ENCODE measurements at places on chromosomes 6 and 20. TPM values are rescaled to one million over a fixed set of nuclear protein-coding genes. Genes with fewer than 3 reads are reported as not detected.
A peak's percentile ranks its signal among the peaks of the same experiment; 100 is the strongest.

- DNase-seq = no peak
Measured at GRCh38 chr6:141848029-141848890, 284.5 kb upstream of the GJE1 start.

The KCNS1 gene
- polyA plus RNA-seq = 0.64 TPM

- no peak for DNase-seq
Measured at GRCh38 chr6:26271668-26272024, 93.4 kb upstream of the BTN3A2 start.

The TSBP1 gene
- not detected for polyA plus RNA-seq

The UNC5CL gene
- polyA plus RNA-seq = not detected

The IPCEF1 gene
- 0.02 TPM for polyA plus RNA-seq

The CAGE1 gene
- polyA plus RNA-seq = not detected

The CDSN gene
- not detected for polyA plus RNA-seq

DNA sequence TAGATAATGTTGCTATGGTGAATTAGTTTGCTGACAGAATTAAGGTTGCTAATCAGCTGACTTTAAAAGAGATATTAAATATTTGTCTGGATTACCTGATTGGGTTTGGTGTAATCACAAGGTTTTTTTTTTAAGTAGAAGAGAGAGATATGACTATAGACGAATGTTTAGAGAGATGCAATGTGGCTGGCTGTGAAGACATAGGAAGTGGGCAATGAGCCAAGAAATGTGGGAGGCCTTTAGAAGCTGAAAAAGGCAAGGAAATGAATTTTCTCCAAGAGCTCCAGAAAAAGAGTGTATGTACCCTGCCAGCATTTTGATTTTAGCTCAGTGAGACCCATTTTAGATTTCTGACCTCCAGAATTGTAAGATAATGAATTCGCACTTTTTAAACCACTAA, 598.3 kb downstream of the PKHD1 start:
- no peak for DNase-seq

The FYN gene
- 55.1 TPM for polyA plus RNA-seq

DNA sequence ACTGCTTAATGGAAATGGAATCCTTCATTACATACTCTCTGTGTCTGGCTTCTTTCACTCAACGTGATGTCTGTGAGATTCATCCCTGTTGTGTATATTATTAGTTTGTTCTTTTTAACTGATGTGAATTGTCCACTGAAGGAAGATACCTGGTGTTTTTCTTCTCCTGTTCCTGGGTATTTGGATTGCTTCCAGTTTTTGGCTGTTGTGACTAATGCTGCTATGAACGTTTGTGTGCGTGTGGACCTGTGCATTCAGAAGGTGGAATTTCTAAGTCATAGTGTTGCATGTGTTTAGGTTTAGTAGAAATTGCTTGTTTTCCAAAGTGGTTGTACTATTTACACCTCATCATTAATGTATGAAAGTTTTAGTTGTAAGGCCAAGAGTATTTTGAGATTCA, 3.8 kb downstream of the TULP4 start:
- no peak for DNase-seq

GRCh38 chr20:1944345-1945091, 49.3 kb downstream of the SIRPA start:
- DNase-seq = no peak

The PROKR2 gene
- polyA plus RNA-seq = not detected

The KCNK5 gene
- polyA plus RNA-seq = not detected

The SPDEF gene
- not detected for polyA plus RNA-seq

The ATP6V1G2 gene
- 2.7 TPM for polyA plus RNA-seq

- DNase-seq = no peak
Measured at GRCh38 chr6:90393232-90393884, 96.7 kb upstream of the BACH2 start.

DNA sequence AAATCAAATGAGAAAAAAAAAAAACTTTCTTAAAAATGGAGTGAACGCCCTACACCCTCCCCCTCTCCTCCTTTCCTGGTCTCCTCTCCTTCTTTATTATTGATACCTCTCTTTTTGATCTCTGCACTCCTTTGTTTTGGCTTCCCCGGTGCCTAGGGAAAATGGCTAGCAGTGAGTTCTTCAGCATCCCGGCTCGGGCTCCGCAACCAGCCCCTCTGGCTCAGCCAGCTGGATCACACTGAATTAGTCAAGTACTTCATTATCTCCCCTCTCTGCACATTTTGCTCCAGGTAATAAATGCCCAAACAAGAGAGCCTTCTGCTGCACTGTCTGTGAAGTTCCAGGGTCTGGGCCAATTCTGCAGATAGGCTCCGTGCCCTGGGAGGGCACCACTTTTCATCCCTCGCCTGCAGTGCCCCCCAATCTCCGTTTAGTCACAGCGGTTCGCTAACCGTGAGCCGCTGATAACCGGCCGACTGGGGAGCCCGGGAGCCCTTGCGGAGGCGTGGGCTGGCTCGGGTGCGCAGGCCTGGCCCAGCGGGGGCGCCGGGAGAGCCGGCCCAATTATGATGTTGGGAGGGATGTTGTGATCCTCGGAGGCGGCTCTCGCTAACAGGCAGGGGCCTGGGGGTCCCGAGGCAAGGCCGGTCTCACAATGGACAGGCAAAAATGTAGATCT, 301.9 kb downstream of the TFAP2A start:
- no peak for DNase-seq

DNA sequence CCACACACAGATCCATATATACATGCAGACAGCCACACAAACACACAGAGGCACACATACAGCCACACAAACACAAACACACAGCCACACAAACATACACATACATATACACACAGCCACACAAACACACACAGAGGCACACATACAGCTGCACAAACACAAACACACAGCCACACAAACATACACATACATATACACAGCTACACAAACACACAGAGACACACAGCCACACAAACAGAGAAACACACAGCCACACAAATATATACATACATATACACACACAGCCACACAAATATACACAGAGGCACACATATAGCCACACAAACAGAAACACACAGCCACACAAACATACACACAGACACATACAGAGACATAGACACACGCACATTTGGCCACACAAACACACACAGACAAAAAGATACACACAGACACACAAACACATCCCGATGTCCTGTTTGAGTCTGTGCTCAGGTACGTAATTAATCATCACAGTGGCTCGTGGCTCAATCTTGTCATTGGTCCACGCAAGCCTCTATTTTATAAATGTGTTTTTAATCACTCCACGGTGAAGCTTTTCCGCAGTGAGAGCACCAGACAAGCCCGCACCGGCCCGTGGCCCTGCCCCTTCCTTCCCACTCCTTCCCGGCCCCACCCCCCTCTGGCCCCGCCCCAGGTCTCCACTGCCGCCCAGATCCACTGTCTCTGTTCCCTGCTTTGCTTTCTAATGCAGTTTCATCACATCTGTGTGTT, 135.3 kb downstream of the CDH4 start:
- DNase-seq = peak; percentile 4

The BPIFA3 gene
- polyA plus RNA-seq = not detected

The PACSIN1 gene
- polyA plus RNA-seq = 0.02 TPM

The RBPJL gene
- polyA plus RNA-seq = not detected

- DNase-seq = no peak
Measured at GRCh38 chr6:28586962-28587745, 61.5 kb downstream of the GPX5 start.

The SYCP2L gene
- not detected for polyA plus RNA-seq

GRCh38 chr20:41998539-41999341, 380.6 kb upstream of the CHD6 start:
- no peak for DNase-seq

The SLC17A2 gene
- not detected for polyA plus RNA-seq

DNA sequence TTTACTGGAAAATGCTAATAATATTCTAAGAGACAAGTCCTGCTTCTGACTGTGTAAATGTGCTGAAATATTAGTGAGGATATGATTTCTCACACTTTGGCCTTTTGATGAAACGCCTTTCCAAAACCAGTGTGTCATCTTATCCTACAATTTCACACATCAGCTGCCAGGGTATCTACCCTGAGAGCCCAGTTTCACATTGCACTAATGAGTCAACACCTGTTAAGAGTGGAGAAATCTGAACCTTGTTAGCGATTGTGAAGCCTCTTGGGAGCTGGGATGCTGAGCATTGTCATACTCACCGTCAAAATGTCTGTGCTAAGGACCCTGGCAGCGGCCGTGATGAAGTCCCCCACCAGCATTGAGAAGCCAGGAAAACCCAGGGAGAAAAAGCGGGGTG, 166.0 kb downstream of the RALGAPA2 start:
- DNase-seq = no peak

GRCh38 chr6:164695896-164696295, 613.5 kb downstream of the C6orf118 start:
- DNase-seq = no peak

DNA sequence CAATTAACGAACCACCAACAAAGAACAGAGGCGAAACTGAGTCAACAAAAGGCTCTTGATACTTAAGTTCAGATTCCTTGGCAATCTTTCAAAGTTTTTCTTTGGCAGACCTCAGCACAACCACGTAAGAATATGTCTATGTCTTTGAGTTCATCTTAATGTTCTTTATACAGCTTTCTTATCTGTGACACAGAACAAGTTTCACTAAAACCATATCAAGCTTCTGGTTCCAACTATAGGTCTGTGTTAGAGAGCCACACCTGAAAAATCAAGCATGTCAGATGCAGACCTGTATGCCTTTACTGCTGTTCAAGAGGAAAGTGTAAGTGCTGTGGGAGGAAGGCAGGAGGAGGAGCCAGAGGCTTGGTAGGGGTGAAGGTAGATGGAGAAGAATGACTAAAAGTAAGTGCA, 271.3 kb downstream of the KHDC1L start:
- no peak for DNase-seq

DNA sequence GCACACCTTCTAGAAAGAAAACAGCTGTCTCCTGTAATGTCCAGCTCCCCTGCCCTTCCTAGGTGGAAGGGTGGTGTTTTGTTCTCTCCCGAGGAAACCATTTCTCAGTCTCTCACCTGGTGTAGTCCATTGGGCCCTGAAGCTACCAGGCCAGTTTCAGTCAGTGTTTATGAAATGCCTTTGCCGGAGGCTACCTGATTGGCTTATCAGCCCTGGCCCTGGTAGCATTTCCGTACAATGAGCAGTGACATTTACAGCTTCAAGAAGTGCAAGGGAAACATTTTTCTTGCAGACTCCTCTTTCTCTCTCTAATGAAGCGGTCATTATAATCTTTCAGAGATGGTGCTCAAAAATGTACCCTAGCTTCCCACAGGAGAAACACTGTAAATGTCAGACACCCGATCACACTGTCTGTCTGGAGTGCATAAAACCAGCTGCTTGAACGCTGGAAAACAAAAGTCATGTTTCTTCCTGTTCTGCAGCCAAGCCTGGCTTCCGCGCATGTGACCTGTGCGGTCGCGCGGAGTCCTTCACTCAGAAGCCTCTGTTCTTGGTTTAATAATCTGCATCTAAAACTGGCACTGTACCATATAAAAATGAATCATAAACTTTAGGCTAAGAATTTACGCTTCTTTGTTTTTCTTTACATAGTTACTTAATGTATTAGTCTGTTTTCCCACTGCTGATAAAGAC, 28.4 kb upstream of the SAYSD1 start:
- DNase-seq = no peak

DNA sequence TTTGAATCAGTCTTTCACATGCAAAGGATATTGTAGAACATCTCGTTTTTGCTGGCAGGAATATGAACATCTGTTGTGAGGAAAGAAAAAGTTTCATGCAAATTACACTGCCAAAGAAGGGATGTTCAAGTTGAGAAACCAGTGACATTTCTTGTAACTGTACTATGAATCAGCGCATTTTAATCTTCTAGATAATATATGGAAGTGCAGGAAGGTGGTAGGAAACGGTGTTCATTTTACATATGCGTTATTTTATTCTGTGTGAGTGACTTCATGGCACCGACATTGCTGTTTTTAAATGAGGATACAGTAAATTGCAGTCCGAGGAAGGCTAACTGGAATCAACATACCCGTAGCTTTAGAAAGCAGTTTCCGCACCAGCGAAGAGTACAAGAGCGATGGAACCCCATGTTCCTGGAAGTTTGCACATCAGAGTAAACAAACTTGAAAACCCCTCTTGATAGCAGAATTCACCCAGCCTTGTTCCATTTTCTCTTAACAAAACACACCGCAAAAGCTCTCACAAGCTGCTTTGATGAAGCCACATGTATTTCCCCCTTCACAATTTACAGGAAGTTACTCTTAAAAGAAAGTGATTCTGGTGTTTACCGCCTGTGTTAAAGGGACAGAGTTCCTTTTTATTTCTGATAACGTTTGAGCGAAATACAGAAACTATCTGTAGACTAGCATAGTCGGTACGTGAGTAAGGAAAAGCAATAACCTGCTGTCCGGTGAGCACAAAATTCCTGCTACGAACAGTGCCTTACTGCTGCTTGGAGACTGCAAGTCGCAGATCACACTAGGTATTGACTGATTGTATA, 11.5 kb downstream of the PRDM1 start:
- no peak for DNase-seq

DNA sequence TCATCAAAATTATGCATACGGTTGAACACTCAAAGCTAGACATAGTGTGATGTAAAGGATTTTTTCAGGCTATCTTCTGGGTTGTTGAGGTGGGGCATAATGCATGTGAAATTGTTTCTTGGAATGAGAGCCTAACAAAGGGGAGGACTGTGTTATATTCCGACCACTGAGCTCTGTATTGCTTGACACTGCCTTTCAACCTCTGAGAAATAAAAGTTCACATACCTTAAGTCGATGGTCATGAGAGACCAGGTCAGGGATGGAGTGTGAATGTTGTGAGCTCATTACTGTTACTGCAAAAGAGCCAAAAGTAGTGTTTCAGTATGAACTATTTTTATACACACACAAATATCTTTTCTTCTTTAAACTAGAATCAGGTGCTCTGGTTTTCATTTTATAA, 5.0 kb downstream of the PFDN4 start:
- DNase-seq = no peak

DNA sequence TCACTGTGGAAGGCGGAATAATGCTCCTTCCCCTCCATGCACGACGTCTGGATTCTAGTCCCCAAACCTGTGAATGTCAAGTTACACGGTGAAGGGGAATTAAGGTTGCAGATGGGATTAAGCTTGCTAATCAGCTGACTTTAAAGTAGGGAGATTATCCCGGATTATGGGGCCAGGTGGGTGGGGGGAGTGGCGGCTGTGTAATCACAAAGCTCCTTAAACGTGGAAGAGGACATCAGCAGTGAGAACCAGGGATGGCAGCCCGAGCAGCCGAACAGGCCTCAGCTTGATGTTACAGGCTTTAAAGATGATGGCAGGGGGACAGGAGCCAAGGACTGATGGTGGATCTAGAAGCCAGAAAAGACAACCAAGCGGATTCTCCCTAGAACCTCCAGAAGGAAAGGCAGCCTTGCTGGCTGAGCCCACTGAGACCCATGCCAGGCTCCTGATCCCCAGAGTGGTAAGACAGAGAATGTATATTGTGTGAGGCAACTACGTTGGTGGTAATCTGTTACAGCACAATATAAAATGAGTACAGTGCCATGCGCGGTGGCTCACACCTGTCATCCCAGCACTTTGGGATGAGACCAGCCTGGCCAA, 117.5 kb downstream of the SCML4 start:
- no peak for DNase-seq

The CCN6 gene
- polyA plus RNA-seq = 0.07 TPM

DNA sequence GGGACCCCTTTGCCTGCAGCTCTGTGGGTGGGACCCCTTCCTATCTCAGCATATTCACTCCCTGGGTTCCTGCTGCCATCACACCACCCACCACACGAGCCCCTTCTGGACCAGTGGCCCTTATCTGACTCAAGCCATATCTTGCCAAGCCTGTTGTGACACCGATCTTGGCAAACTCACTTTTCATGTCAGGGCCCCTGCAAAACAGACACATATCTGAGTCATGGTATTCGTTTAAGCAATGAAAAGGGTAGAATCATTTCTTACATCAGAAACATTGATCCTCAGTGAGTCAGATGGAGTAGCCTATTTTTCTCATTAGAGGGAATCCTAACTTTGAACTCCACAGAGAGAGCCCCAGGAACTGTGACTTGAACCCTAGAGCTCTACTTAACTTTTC, 10.6 kb downstream of the RAET1E start:
- no peak for DNase-seq

The SYCP2 gene
- polyA plus RNA-seq = 1.2 TPM

The NPBWR2 gene
- not detected for polyA plus RNA-seq
